ENCODE measurements at places on chromosomes 3 and 15.

GRCh38 chr15:70853973-70854665 lies at the start of gene LARP6:
TSS of gene LARP6 (minus strand) at chr15:70854157. CDS start at chr15:70854088, 69 bp downstream.
- peak; percentile 5 for DNase-seq

DNA sequence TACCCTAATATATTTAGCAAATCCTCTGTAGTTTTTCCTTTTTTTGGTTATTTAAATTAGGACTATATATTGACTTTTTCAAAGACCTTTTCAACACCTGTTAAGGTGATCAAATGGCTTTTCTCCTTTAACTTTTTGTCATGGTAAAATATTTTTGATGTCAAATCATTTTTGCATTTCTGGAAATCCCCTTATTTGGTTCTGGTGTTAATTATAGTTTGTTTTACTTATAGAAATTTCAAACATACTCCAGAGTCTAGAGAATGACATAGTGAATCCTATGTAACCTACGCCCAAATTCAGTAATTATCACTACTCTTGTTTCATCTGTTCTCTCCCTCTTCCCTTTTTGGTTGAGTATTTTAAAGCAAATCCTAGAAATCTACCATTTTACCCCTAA lies 121.3 kb upstream of the TBL1XR1 start:
- DNase-seq = no peak

- DNase-seq = no peak
These were observed 86.8 kb downstream of the MYO5A start for GRCh38 chr15:52441841-52442240.

DNA sequence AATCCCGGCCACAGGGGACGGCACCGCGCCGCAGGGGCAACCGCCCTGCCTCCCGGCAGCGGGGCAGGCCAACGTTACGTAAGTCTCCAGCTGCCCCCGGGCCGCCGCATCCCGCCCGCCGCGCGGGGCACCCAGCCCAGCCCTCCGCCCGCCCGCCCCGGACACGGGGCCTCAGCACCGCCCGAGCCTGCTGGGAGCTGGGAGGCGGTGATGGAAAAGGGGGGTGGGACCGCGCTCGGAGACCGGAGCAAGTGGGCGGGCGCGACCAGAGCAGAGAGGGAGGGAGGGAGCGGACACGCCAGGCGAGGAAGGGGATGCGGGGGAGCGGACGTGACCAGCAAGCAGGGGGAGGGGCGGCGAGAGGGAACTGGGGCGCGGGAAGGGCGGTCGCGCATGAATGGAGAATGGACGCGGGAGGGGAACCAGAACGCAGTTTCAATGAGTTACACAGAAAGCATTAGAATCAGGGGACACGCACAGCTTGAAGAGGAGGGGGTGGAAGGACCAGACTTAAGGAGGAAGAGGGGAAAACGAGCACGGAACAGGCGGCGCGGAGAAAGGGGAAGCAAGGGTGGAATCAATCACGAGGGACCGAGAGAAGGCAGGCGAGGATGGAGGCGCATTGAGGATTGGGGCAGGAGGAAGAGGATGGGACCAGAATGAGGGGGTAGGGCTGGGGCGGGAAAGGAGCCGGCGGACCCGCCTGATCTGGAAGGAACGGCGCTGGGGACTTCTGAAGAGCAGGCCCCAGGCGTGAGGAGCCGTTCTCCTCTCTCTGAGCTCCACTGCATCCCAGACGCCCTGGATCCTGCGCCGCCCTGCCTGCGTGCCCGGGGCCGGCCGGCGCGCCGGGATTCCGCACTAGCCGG lies 559 bp downstream of the PKM start:
- peak; percentile 73 for DNase-seq

DNA sequence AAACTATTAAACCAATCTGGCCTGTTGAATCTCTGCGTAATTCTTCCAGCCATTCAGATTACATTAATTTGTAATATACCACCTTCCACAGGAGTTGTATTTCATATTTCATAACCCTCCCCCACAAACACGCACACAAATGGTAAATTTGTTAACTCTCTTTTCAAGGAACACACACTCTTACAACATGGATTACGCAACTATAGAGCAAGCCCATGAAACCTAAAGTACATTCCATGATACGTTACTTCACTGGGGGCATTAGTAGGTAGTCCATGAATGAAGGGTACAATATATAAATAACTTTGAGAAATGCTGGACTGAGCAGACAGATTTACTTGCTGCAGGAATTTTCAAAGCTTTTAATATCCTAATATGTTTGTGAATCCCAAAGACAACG lies 65.0 kb downstream of the TRIM69 start:
- no peak for DNase-seq

GRCh38 chr3:169674090-169674489 lies 10.6 kb upstream of the MECOM start:
- DNase-seq = no peak

DNA sequence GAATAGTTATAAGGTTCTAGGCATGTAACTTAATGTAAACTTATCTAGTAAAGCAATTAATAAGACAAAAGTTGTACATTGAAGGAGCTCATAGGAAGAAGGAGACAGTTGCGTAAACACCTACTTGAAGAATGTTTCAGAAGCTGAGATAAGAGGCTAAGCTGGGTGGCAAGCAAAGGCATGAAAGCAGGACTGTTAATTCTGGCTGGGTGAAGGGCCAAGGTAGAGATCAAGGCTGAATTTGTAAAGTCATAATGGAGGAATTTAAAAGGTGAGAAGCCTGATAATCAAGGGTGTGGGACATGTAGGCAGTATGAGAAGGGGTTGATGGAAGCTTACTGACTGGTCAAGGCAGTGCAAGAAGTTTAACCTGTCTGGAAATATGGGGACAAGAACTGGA lies 80.4 kb upstream of the TGFBR2 start:
- no peak for DNase-seq

DNA sequence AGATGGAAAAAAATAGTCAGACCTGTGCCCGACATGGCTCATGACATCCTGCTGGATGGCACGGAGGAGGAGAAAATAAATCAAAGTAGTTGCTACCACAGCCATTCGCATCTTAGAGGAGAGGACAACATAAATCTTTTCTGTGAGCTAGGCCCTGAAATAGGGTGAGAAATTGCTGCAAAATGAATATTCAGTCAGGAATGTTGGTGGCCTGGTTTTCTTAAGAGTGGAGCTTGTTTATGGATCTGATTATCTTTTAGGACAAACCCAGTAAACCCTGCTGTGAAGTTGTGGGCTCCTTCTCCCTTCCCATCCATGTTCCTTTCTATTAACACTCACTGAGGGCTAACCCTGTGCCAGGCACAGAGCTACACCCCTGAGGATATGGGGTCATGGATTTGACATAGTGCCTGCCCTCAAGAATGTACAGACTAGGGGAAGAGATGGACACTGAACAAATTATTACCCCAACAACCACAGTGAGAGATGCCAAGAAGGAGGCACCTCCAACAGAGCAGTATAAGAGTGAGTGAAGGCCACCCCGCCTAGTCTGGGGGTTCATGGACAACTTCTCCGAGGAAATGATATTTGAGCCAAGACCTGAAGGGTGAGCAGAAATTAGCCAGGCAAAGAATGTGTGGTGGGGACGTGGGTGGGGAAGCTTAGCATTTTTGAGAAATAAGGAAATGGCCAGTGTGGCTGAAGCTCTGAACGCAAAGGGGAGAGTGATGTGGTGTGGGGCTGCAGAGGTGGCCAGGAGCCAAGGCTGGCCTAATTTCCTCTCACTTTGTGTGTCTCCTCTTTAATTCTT lies 68.9 kb upstream of the ARL8B start:
- no peak for DNase-seq

DNA sequence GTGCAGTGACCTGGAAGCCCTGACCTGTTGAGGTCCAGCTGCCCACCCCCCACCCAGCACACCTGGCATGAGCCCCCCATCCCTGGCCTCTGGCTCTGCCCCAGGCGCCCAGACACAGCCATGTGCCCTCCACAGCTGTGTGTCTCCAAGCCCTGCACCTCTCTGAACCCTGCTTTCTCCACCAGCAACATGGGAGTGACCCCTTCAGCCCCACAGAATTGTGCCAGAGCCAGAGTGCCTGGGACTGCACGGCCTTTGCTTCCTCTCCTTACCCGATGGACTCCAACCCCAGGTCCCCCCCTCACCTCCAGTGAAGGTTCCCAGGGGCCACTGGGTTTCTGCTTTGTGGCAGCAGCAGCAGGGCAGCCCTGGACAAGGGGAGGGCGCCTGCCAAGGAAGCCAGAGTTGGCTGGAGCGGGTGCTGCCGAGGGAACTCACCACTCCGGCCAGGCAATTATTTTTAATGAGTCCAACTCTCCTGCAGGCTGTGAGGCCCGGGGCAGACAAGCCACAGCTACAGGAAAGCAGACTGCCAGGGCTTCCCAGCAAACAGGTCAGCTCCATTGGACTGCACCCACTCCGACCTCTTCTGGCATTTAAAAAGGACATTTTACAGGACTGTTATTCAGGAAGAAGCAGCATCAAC lies 24.1 kb downstream of the PRR20G start:
- no peak for DNase-seq

GRCh38 chr15:100918690-100919480 lies at the start of gene LRRK1:
TSS of gene LRRK1 (plus strand) at chr15:100919357. CDS start at chr15:100924633, 5,276 bp downstream.
- DNase-seq = no peak

DNA sequence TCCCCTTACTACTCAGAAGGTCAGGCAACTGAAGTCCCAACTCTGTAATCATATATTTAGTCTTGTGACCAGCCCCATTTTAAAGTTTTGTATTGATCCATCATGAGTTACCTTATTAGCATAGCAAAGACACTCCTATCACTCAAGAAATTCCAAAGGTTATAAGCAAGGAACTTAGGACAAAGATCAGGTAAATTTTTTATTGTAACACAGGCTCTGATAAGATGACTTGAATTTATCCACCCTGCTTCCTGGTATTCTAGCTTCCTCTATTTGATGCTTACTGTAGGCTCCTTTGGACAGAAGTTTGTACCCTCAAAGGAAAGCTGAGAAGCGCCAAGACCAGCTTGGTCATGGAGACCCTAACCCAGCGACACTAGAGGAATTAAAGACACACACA lies 8.2 kb upstream of the NDN start:
- no peak for DNase-seq

DNA sequence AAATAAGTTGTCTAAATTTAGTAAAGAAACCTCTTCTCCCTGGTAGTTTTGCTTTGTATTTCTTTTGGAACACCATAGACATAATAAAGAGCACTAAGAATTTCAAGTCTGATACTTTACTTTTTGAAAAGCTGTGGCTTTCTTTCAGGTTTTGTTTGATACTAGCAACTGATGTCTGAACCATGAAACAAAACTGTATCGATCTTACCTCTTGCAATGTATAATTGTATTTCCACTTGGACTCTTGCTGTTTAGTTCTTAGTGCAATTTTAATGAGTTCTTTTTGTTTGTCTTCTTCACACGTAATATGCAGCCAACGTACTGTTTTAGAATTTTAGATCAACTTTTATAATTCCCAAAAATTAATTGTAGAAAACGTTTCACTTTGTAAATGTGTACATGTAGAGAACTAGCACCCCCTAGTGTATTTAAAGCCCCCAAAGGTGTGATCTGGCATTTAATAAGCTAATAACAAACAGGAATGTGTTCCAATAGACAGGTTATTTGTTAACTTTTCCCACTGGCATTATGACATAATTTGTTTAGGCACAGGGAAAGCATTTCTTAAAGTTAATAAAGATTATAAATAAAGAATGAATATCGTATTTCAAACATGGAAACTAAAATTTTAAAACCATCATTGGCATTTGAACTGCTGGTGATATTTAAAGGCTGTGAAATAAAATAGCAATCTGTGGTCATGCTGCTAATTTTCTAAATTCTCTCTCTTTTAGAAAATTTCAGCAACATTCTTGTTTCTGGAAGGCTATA lies 289.1 kb upstream of the DNAJC19 start:
- DNase-seq = no peak

DNA sequence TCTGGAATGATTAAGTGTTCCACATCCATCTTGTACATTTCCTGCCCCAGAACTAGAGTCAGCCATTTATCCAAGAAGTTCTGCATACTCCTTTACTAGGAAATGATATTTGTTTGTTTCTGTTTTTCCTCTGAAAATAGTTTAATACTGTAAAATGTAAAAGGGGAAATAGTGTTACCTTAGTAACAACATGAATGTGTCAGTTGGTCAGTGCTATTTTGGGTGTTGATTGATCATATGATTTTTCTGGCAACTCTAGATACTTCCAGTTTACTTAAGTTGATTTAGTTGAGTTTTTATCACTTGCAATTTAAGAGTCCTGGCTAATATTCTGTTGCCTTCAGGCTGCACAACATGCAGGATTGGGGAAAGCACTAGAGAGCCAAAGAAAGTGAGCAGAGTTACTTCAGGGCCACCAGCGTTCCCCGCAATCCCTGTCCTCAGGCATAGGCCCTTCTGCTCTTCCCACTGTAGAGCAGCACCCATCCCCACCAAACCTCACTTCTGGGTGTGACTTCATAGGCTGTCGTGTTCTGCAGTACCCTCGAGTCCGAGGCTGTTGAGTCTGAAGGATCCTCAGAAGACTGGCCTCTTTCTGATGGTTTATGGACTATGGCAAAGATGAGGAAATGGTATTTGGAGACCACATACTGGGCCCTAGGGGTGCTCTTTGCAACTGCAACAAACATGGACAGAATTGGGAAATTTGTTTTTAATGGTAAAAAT lies 69.0 kb downstream of the CHD2 start:
- DNase-seq = no peak

DNA sequence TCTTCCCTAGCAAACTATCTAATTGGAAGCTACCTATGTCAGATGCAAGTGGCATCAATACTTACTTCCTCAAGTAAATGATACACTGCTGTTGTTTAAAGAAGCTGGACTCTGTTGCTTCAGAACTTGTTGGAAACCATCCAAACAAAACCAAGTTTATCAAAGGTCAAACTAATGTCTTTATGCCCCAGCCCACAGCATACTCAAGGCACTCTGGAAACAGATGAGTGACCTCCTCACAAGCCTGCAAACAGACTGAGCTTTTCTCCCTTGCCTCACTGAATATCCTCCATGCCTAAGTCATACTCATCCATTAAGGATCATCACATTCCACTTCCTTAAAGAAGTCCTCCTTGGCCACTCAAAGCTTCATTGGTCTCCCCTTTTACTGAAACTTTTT lies 107.4 kb upstream of the ACP3 start:
- DNase-seq = no peak

DNA sequence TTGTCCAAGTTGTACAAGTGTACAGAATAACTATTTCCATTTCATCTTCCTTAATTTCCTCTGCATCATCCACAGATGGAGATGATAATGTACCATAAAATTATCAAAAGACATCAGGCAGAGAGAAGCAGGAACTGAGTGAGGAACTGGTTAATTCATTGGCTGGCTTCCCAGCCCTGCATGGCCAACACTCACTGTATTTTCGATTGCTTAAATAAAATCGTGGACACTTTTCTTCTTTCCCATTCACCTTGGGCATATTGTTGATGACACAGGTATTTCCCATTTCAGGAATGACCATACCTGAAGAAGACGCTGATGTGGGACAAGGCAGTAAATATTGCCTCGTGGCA lies 144.2 kb upstream of the ABHD17C start:
- DNase-seq = no peak

GRCh38 chr3:46092702-46093080 lies 65.4 kb upstream of the XCR1 start:
- no peak for DNase-seq

DNA sequence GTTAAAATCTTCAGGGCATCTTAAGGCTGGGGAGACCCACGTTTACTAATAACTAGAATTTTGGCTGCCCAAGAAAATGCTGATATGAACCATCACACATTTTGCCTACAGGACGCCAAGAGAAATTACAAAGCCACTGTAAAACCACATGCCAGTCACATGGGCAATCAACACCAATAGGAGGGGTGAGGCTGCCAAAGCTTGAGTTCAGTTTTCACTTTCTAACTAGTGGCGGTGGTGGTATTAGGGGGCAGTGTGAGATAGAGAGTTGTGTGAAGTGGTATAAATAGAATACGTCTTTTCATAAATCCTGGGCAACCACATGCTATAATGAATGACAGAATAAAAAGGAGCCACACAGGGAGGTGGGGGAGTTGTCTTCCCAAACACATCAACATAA lies 147.3 kb downstream of the WNT5A start:
- no peak for DNase-seq
